ENCODE measurements at places on chromosomes 7 and 10. TPM values are rescaled to one million over a fixed set of nuclear protein-coding genes. Genes with fewer than 3 reads are reported as not detected.
A peak's percentile ranks its signal among the peaks of the same experiment; 100 is the strongest.

GRCh38 chr10:36421992-36422391 lies 703.4 kb upstream of the ANKRD30A start:
- no peak for DNase-seq

Gene GPR15LG
- total RNA-seq = not detected

DNA sequence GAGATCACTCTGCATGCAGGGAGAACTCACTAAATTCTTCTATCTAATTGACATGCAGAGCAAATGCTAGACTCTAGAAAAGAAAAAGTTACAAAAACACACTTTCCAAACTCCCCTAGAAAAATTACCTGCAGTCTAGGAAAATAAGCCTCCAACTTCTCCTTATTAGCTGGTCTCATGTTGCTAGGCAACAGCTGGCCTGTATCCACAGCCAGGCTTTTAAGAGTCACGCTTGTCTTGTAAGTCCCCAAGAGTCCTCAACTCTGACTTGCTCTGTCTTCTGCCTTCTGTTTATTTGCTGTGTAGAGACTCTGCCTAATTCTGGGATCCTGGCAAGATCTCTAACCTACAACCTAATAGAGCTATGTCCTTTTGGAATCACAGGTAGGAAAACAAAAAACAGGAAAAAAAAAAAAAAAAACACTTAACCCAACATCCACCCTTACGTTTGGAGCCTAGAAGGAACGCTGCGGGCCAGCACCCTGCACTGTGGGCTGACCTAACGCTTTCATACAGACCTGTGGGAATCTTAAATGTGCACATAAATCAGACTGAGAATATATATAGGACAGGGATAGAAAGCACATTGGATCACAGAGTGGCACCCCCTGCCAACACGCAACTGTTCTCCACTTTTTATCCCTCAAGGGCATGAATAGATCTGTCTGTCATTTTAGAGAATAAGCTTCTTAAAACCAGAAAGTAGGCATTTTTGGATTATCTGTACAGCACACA lies 117.0 kb upstream of the PTPRZ1 start:
- no peak for DNase-seq

Gene RELN
- not detected for total RNA-seq

DNA sequence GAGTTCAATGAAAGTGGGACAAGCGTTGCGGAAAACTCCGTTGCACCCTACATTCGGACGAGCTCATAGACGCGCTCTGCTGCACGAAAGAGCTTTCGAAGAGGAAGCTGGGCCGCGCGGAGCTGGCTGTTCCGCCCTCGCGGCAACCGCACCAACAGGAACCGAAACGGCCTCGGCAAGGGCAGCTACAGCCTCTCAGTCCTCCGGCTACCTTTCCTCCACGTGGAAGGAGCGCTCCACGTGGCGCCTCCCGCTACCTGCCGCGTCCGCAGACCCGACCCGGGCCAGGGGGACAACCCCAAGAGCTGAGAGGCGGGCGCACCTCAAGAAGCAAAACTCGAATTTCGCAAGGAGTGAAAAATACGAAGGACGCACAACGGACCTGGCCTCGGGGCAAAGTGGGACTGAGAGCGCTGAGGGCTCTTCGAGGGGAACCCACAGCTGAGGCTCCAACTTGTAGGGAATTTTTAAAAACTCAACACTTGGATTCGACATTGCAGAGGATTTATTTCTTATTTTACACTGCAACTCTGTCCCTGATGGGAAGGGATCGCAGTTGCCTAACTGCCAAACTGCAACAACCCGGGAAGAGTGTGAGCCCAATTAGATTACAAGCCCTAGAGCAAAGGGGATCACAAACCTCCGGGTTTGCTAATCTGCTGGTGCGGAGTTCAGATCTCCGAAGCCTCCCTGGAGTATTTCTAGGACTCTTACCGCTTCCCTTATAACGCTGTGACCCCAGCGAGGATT lies 1.4 kb downstream of the HPSE2 start:
- peak; percentile 66 for DNase-seq

GRCh38 chr7:73839290-73839689 lies 3.0 kb downstream of the METTL27 start:
- no peak for DNase-seq

DNA sequence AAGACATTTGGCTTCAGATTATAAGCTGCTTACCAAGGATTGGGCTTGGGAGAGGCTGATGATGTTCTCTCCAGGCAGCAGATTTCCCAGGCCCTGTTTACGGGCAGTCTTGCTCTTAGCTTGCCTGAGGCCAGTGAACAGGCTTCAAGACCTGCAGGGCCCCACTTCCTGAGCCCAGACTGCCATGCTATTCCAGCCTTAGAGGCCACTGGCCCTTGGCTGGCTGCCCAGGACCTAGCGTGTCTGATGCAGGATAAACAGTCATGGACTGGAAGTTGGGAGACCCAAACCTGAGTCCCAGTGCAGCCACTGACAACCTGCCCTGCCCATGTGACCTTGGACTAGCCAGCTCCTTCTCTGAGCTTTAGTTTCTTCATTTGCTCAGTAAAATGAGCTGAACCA lies 2.9 kb downstream of the PRXL2A start:
- no peak for DNase-seq

Data from activated naive CD8-positive, alpha-beta T cell treated with anti-CD3 and anti-CD28 coated beads, Interleukin-2, amount 10 ng/mL, durations not matched to agents 7 days and 5 days (primary cell).